ENCODE measurements at places on chromosomes 2 and 18. TPM values are rescaled to one million over a fixed set of nuclear protein-coding genes. Genes with fewer than 3 reads are reported as not detected.

Gene NAT8
- polyA plus RNA-seq, result not detected

Gene POTEI
- polyA plus RNA-seq, result not detected

Gene SERPINB4
- not detected for polyA plus RNA-seq

Gene ZNF516
- 6.1 TPM for polyA plus RNA-seq

- no peak for DNase-seq
Observed at GRCh38 chr18:57004366-57005121, 142.3 kb upstream of the BOD1L2 start.

GRCh38 chr2:33236482-33237385, 239.7 kb upstream of the RASGRP3 start:
- no peak for DNase-seq

GRCh38 chr2:38129987-38130386, 54.0 kb upstream of the CYP1B1 start:
- DNase-seq, result no peak

DNA sequence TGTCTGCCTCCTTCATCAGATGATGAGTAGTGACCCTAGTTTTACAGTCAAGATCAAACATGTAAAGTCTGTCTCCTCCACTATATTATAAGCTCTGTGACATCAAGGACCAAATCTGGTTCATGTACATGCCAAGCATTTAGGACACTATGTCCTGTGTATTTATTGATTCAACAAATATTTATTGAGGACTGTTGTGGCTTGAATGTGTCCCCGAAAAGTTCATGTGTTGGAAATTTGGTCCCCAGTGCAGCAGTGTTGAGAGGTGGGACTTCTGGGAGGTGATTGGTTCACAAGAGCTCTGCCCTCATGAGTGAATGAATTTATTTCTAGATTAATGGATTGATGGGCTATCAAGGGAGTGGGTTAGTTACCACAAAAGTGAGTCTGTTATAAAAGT, 46.6 kb upstream of the FRZB start:
- no peak for DNase-seq

- DNase-seq, result no peak
Observed at GRCh38 chr2:234374736-234375135, 122.1 kb downstream of the ARL4C start.
